CD4-positive, alpha-beta T cell treated with Interleukin-1 beta for 1 hour (primary cell): ENCODE measurements at places on chromosomes 7 and 10.

- no peak for DNase-seq
Observed at GRCh38 chr7:148790131-148790726, 91.5 kb downstream of the CUL1 start.

GRCh38 chr7:17774248-17774647 lies 166.0 kb downstream of the SNX13 start:
- no peak for DNase-seq

DNA sequence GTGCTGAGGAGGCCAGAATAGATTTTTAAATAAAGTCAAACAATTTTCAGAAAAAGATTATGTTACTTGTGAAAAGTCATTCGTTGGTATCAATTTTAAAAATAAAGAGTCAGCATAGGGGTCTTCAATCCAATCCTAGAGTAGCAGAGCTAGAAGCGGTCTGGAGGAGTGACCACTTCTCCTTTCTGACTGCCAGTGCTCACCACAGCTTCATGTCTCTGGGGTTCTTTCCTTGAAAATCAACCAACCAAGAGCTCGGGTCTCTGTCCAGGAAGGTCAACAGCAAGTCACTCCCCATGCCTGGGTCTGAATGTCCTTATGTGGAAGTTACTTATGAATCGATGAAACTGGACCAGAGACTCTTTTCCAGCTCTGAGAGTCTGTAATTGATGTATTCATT lies 14.3 kb downstream of the PTPRN2 start:
- DNase-seq: no peak

- DNase-seq: no peak
Observed at GRCh38 chr7:19362099-19362498, 216.9 kb upstream of the FERD3L start.

- DNase-seq: no peak
Observed at GRCh38 chr10:112981553-112981952, 31.5 kb downstream of the TCF7L2 start.

- no peak for DNase-seq
Observed at GRCh38 chr7:424301-424935, 95.2 kb downstream of the PDGFA start.

- DNase-seq: no peak
Observed at GRCh38 chr10:122073508-122073907, 84.5 kb downstream of the TACC2 start.

GRCh38 chr7:45050198-45050597 lies 38.6 kb downstream of the NACAD start:
- no peak for DNase-seq

GRCh38 chr7:142611566-142612236 lies 137.6 kb upstream of the PRSS1 start:
- DNase-seq: no peak

- no peak for DNase-seq
Observed at GRCh38 chr10:117684672-117685211, 142.2 kb downstream of the EMX2 start.

DNA sequence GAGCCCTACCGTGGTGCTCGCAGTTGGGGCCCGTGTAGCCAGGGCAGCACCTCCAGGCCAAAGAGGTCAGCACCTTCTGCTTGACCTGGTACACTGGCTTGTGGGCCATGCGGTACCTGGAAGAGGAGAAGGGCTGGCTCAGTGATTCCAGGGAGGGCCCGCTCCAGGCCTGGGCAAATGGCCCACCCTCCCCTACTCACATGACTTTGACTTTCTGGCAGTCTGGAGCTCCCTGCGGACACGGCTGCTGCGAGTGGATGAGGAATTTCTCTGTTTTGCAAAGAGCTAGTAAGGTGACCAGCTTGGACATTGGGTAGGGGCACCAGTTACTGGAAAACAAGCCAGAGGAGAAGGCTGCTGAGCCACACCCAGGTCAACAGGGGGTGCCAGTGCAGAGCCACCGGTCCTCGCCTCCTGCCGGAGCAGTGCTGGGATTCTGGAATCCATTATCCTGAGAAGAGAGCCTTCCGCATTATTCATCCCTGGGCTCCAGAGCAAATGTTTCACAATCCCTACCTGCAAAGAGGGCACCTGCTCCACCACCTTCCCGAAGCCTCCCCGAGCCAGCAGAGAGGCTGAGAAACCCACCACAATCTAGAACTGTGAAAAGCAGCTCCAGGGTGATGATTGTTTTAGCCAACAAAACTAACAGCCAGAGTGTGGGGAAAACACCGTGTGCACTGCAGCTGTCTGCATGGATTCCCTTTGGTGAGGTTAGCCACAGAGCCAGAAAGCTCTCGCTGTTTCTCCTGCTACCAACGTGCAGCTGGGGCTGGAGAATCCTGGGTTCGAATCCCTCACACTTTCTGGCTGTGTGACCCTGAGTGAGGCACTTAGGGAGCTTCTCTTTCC lies 11.8 kb downstream of the MMRN2 start:
- DNase-seq: no peak

DNA sequence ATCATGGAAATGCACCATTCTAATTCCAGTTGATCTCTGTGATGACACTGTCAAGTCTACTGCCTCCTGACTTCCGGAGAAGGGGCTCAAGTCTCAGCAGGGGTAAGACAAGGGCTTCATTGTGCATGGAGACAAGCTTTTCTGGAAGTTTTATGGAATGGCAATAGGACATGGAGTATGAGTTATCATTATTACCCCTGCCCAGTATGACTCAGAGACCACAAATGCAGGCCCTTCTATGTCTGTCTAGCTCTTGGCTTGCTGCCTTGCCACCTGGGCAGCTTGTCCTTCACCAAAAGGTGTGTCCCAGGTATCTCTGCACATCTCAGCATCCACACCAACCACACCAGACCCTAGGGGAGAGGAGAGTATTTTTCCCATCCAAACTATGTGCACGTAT lies 34.9 kb upstream of the KIAA1217 start:
- DNase-seq: no peak

- no peak for DNase-seq
Observed at GRCh38 chr10:103458720-103459119, at the start of gene CALHM1. CALHM1 (minus strand) TSS chr10:103458900; CDS start chr10:103458751, 149 bp downstream.

- no peak for DNase-seq
Observed at GRCh38 chr7:32158751-32159745, 88.8 kb upstream of the PDE1C start.

DNA sequence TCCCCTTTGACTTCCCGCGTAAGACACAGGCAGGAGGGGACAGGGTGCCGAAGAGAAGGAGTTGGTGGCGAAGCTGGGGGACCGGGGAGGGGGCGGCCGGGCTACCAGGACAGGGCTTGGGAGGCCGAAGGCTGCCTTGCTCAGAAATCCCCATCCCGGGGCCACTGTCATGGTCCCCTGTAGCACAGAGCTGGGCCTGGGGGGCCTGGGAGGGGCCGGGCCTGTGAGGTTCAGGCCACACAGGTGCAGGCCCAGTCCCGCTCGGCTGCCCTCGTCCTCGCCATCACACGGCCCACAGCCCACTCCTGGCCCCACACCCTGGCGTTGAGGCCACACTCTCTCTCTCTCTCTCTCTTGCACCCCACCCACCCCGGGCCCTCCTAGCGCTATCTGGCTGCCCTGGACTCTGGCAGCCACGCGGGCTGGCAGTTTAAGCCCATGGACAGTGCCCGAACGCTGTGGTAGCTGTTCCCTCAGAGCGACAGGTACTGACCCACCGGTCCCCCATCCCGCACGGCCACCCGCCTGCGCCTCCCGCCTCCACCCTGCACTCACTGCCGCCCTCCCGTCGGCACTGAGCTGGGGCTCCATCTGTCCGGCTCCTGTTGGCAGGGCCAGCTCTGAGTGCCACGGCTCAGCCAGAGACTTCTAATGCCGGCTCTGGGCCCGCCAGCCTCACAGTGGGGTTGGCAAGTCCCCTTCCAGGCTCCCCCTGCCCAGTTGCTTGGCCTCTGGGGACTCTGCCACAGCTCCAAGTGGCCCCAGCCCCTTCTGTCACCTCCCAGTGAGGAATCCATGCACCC lies 28.0 kb downstream of the TTYH3 start:
- no peak for DNase-seq

- DNase-seq: no peak
Observed at GRCh38 chr10:113426181-113426877, 126.5 kb upstream of the HABP2 start.

DNA sequence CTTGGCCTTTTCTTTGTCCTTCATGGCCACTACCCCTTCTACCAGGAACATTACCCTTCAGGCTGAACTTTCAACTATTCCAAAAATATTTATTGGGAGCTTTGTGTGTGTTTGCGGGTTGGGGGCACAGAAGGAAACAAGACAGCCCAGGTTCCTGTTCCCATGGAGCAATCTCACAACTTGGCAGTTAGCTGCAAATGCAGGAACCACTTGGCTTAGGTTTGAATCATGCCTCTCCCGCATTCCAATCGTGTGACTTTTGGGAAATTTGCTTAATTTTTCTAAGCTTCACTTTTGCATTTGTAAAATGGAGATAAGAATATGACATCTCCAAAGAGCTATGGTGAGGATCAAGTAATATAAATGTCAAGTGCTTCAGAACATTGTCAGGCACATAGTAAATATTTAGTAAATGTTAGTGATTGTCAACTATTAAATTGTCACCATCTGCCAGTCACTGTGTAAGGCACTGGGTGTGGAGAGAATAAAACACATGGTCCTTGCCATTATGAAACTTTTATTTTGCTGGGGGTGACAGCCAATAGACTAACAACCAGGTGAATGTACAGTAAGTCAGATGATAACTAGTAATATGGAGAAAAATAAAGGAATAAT lies 277.1 kb downstream of the SNX13 start:
- DNase-seq: no peak

- DNase-seq: no peak
Observed at GRCh38 chr10:31953480-31953879, 24.8 kb upstream of the ARHGAP12 start.

DNA sequence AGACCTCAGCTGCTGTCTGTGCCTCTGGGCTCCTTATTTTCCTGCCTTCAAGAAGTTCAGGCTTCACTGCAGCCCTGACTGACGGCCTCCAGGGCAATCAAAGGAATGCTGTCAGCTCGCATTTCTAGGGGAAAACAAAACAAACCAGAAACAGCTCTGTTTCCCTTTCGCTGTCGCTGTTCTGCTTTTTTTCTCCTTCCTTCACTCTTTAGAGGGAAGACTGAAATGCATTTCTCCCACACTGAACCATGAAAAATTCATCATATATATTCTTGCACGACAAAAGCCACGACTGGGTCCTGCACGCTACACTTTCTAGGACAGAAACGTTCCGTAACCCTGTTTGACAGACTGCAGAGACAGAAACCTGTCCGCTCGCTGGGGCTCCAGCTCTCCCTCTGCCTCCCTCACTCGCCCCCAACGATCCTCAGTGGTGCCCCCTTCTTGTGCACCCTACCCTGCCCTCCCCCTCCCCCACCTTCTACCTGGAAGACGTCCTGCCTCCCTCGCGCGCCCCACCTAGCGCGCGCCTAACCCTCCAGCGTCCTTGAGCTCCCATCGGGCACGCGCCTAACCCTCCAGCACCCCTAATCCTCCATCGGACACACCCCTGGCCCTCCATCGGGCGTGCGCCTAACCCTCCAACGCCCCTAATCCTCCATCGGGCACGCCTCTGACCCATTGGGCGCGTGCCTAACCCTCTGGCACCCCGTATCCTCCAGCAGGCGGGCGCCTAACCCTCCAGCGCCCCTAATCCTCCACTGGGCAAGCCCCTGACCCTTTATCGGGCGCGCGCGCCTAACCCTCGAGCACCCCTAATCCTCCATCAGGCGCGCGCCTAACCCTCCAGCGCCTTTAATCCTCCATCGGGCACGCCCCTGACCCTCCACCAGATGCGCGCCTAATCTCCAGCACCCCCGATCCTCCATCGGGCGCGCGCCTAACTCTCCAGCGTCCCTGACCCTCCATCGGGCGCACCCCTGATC lies 37.1 kb downstream of the SVOPL start:
- no peak for DNase-seq

DNA sequence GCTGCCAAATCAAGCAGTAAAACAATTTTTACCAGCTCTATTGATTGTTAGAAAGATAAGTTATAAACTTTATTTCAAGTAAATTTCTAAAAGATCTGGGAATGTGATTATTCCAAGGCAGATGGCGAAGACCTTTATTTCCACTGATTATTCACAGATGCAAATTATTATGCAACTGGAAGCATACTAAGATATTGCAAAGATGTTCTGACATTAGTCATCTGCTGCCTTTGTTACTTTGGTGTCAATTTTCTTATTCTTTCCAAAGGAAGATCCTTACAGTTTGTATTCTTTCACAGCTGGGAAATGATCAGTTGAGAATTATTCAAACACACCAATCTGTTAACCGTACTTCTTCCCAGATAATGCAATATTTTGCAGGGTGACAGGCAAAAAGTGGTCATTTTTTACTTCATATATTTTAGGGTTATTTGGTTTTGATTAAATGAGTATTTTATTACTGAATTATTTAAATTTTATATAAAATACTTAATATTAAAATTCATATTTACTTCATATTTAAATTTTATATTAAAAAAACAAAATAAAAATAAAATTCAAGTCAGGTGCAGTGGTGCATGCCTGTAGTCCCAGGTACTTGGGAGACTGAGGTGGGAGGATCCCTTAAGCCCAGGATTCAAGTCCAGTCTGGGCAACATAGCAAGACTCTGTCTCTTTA lies 171.3 kb downstream of the FZD1 start:
- no peak for DNase-seq

GRCh38 chr10:103481974-103482531 lies 3.0 kb upstream of the CALHM3 start:
- DNase-seq: peak; percentile 80

DNA sequence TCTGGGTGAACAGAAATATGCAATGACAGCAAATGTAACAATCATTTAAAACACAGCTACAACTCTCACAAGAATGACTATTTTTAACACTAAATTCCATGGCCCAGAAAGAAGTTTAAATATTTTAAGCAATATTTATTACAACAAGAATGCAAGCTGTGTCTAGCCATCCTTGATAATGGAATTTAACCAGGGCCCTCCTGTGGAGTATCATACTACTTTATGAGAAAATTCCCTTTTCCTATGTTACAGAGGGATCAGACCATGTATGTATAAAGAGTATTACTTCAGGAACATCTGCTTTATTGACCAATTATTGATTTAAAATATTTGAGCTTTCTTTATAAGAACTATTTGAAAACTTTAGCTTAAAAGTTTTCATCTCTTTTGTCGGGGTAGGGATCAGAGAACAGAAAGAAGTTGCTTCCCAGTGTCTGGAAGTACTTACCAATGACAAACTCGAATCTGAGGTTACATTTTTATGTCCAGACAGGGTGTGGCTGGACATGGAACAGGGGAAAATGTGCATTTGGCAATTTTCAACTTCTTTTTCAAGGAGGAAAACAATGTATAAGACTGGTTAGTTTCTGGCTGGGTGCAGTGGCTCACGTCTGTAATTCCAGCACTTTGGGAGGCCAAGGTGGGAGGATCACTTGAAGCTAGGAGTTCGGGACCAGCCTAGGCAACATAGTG lies 48.3 kb upstream of the NRBF2 start:
- DNase-seq: no peak

GRCh38 chr7:143492799-143493739 lies 15.4 kb downstream of the TAS2R41 start:
- no peak for DNase-seq

- no peak for DNase-seq
Observed at GRCh38 chr10:71076473-71077142, 135.8 kb upstream of the UNC5B start.
